Heart left ventricle (tissue), 16 donors: ENCODE measurements at places on chromosomes 7 and 10. TPM values are rescaled to one million over a fixed set of nuclear protein-coding genes. Genes with fewer than 3 reads are reported as not detected.

Gene EPO
- total RNA-seq: not detected

Gene AKR1C4
- total RNA-seq: not detected

Gene LIPN
- not detected for total RNA-seq

Gene AGMO
- total RNA-seq: 0.60 TPM

Gene C10orf62
- total RNA-seq: 0.24 TPM

Gene MYH16
- not detected for total RNA-seq
